ENCODE measurements at places on chromosomes 5 and 9. TPM values are rescaled to one million over a fixed set of nuclear protein-coding genes. Genes with fewer than 3 reads are reported as not detected.

Gene ZNF608
- total RNA-seq, result 11.3 TPM

Gene NUDT12
- 14.1 TPM for total RNA-seq

Gene CD14
- 6.7 TPM for total RNA-seq

Gene CBY3
- not detected for total RNA-seq

Gene DMRT2
- 0.64 TPM for total RNA-seq

Gene WWC1
- 29.9 TPM for total RNA-seq

Gene SPAAR
- not detected for total RNA-seq

Gene ADAMTSL1
- total RNA-seq, result 0.32 TPM

Gene SLC1A3
- total RNA-seq, result 29.7 TPM

Gene ZNF169
- 9.7 TPM for total RNA-seq

Gene ACTBL2
- total RNA-seq, result not detected

Gene SLC6A3
- 0.16 TPM for total RNA-seq

Gene PNPLA7
- 37.6 TPM for total RNA-seq

Gene ZMAT2
- total RNA-seq, result 36.3 TPM

Gene EMB
- 11.0 TPM for total RNA-seq

Gene RAD17
- 21.1 TPM for total RNA-seq

Gene INSL4
- not detected for total RNA-seq

Gene NREP
- 7.9 TPM for total RNA-seq

Gene ALDH1A1
- total RNA-seq, result 10.0 TPM

Gene GPR107
- total RNA-seq, result 24.6 TPM

Gene EXOC3
- 68.9 TPM for total RNA-seq

Gene CDH6
- 0.36 TPM for total RNA-seq

All from suprapubic skin (tissue), 4 donors.